Uterus (tissue), 4 donors: ENCODE measurements at places on chromosomes 1 and 21. TPM values are rescaled to one million over a fixed set of nuclear protein-coding genes. Genes with fewer than 3 reads are reported as not detected.

DNA sequence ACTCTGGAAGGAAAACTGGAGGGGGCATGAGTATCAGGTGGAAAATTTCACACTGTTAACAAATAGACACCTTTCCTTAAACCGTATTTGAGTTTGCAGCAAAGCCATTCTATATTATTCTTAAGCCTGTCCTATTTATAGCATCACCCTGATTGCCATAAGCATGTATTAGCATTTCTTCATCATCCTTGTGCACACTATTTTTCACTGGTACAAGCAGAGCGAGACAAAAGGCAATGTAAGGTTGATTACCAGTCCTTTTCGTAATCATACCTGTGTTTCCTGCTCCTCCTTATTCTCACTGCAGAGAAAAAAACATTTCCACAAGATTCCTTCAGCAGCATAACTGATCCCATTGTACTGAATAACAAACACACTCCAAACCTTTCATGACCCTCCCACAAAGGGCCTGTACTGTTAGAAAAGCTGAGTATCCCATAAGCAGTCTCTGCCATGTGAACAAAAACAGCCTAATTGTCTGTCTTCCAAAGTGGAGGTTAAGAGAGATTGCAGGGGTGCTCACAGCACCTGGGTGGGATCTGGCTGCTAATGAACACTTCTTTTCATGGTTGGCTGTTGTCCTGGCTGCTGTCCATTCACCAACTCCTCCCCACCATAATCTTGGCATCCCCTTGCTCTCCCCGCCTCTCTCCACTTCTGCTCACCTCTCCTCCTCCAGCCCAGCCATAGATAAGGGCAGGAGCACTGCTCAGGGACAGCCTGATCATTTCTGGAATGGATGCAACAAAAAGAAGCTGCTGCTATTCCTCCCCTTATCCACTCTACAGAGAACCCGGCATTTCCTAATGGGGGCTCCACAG is 30.4 kb downstream of the VTCN1 start:
- H3K4me3 ChIP-seq, result no peak overlapping the region
- DNase-seq, result peak; percentile 19
- H3K27ac ChIP-seq, result no peak overlapping the region
- H3K36me3 ChIP-seq, result no peaks in the 10 kb centered on the region
- no peaks in the 10 kb centered on the region for H3K4me1 ChIP-seq

- H3K27me3 ChIP-seq, result no peaks in the 10 kb centered on the region
- H3K36me3 ChIP-seq, result no peaks in the 10 kb centered on the region
- no peak overlapping the region for H3K4me3 ChIP-seq
- H3K27ac ChIP-seq, result no peak overlapping the region
Measured at GRCh38 chr1:62391369-62391971, 45.4 kb upstream of the USP1 start.

DNA sequence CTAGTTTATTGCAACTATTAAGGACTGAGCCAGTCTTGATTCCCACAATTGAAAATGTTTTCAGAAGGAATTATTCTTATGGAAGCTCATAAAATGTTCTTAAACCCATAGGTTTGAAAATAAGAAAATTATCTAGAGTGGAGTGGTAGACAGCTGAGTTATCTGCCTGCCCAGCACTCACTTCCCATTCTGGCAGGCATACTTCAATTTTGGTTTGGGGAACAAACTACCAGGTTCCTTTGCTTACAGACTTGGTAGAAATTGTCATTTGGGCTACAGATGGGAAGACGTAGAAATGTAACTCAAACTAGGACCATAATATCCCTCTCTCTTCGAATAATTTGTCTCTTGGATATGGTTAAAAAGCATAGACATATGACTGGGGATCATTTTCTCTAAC is 18.4 kb downstream of the JUN start:
- H3K4me3 ChIP-seq, result no peak overlapping the region
- DNase-seq, result no peak
- H3K4me1 ChIP-seq, result no peaks in the 10 kb centered on the region
- no peaks in the 10 kb centered on the region for H3K36me3 ChIP-seq
- no peaks in the 10 kb centered on the region for H3K27me3 ChIP-seq

DNA sequence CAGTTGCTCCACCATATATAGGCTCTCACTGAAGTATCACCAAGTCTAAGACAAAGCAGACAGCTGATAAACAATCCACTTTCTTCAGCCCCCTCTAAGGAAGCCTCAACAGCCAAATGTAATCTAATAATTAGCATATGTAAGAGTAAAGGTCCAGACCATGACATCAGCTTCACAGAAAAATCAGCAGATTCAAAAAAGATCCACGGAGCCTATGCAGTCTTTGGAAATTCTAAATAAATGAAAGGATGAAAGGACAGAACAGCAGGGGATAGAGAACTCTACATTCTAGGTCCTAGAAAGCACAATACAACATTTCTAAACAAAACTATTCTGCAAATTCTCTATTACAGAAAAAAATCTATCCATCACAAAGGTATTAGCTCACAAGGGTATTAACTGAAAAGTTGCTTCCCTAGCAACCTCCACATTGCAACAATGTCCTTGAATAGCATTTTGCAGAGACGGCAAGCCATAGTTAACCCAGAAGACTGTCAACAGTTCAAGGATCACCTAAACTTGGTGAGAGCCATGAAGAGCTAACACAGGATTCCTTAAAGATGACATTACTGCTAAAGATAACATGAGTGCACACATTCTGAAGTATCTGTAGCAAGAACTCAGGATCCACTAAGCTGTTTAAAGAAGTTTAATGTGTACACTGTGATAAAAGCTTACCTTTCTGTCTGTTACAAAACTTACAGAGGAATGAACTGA is 74.3 kb downstream of the SIPA1L2 start:
- H3K36me3 ChIP-seq, result no peaks in the 10 kb centered on the region
- no peak for DNase-seq
- H3K4me3 ChIP-seq, result no peak overlapping the region
- H3K27me3 ChIP-seq, result no peaks in the 10 kb centered on the region

GRCh38 chr1:17531343-17531681 is 8.2 kb upstream of the ARHGEF10L start:
- H3K4me1 ChIP-seq, result no peaks in the 10 kb centered on the region
- H3K36me3 ChIP-seq, result no peaks in the 10 kb centered on the region
- H3K4me3 ChIP-seq, result no peak overlapping the region

DNA sequence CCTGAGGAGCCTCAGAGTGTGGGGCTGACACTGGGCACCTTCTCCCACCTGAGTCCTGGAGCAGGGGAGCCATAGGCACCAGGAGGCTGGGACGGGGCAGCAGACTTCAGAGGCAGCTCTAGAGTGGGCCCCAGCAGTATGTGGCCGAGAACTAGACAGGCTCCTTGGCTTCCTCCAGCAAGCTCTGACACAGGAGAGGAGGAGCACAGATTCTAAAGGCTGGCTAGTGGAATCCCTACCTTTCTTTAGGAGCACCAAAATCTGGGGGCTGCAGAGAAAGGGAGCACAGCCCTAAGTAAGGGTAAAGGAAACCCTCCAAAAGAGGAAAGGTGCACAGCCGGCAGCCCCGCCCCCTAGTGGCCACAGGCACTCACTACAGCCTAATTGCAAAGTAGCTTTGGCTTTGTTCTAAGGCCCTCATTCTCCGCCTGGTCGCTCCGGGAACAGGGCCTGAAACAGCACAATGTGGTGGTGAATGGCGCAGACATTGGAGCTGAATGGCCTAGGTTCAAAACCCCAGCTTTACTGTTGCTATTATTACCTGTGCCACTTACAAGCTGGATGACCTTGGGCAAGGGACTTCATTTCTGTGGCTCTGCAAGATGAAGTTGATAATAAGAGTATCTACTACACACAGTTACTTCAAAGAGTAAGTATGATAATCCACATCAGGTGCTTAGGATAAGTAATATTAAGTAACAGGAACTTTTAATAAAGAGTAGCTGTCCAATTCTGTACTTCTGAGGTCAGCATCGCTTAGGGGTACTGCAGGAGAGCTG is 8.8 kb upstream of the GUCA2A start:
- no peaks in the 10 kb centered on the region for H3K27me3 ChIP-seq
- H3K4me3 ChIP-seq, result no peak overlapping the region
- no peaks in the 10 kb centered on the region for H3K4me1 ChIP-seq
- DNase-seq, result peak; percentile 51
- H3K27ac ChIP-seq, result no peak overlapping the region

GRCh38 chr21:45592208-45592619 is 50.0 kb upstream of the SLC19A1 start:
- no peak for DNase-seq
- H3K4me3 ChIP-seq, result no peak overlapping the region
- H3K4me1 ChIP-seq, result no peaks in the 10 kb centered on the region
- no peaks in the 10 kb centered on the region for H3K27me3 ChIP-seq
- no peak overlapping the region for H3K27ac ChIP-seq

The ADGRB2 gene
- not detected for total RNA-seq

DNA sequence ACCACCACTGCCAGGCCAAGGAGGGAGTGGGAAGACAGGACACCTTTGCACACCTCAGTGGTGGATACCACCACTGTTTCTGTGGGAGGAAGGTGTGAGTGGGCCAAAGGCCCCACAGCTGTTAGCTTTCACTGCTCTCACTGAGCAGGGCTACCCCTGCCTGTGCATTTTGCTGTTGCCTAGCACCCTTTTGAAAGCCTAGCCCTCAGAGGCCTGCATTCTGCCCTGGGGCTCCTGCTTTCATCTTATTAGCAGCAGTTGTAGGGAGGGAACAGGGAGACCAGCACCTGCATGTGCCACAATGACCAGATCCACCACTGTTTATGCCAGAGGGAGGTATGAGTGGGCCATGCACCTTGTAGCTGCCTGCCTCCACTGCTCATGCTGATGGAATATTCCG is 110.9 kb upstream of the C21orf91 start:
- H3K27me3 ChIP-seq, result no peaks in the 10 kb centered on the region
- no peak overlapping the region for H3K4me3 ChIP-seq
- no peaks in the 10 kb centered on the region for H3K36me3 ChIP-seq
- DNase-seq, result no peak
- no peak overlapping the region for H3K27ac ChIP-seq

GRCh38 chr1:9079988-9080704 is 10.7 kb upstream of the SLC2A5 start:
- no peak overlapping the region for H3K4me3 ChIP-seq
- no peaks in the 10 kb centered on the region for H3K27me3 ChIP-seq
- DNase-seq, result no peak
- no peak overlapping the region for H3K27ac ChIP-seq
- H3K4me1 ChIP-seq, result no peaks in the 10 kb centered on the region
- H3K36me3 ChIP-seq, result no peaks in the 10 kb centered on the region

DNA sequence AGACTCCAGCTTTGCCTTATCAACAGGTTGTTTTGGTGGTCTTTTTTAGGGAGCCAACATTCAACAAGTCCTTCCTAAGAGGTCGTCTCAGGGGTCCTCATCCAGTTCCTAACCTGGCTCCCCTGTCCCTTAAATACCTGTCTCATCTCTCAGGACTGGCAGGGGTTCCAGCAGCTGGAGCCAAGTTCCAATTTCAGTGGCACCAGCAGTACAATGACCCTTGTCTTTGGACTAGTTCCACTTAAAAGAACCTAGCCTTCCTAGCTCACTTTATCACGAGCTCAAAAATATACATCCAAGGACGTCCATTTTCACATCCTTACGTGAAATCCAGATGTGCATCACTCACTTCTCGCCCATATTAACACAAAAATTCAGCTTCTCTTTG is 18.7 kb upstream of the TRAF3IP3 start:
- H3K27ac ChIP-seq, result no peak overlapping the region
- no peaks in the 10 kb centered on the region for H3K36me3 ChIP-seq
- H3K4me1 ChIP-seq, result no peaks in the 10 kb centered on the region
- H3K27me3 ChIP-seq, result no peaks in the 10 kb centered on the region
- no peak for DNase-seq
- H3K4me3 ChIP-seq, result no peak overlapping the region

The BATF3 gene
- total RNA-seq, result 3.0 TPM

GRCh38 chr1:167839009-167839408 is 74.9 kb downstream of the ADCY10 start:
- no peak overlapping the region for H3K4me3 ChIP-seq
- no peak for DNase-seq
- H3K4me1 ChIP-seq, result no peaks in the 10 kb centered on the region
- no peaks in the 10 kb centered on the region for H3K27me3 ChIP-seq
- no peak overlapping the region for H3K27ac ChIP-seq

DNA sequence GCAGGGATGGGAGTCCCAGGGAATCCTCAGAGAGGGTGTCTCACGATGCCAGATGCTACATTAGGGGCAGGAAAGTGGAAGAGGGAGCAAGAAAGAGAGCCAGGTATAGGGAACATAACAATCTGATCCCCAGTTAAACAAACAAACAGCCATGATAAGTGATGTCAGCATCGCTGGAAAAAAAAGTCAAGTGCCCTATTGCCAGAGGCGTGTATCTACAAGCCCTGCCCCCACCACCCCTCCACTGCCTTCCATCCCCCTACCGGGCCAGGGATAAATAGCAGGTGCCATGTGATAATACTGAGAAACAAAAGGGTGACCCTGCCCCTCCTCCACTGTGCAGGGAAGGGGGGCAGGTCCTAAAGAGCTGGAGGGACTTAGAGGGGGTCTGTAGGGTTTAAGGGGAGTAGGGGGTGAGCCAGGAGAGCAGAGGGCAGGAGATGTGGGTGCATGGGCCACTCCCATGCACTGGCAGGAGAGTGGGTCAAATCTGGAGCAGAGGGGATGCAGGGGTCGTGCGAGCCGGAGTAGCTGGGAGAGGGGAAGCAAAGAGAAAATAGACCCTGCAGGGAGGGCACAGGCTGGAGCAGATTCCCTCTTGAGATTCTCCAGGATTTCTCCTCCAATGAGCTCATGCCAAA is 3.4 kb downstream of the SLC26A9 start:
- no peak overlapping the region for H3K27ac ChIP-seq
- no peaks in the 10 kb centered on the region for H3K36me3 ChIP-seq
- DNase-seq, result no peak
- H3K27me3 ChIP-seq, result peaks cover 4% of the 10 kb centered on the region

- no peaks in the 10 kb centered on the region for H3K4me1 ChIP-seq
- no peak overlapping the region for H3K4me3 ChIP-seq
- no peak overlapping the region for H3K27ac ChIP-seq
- H3K36me3 ChIP-seq, result no peaks in the 10 kb centered on the region
- no peaks in the 10 kb centered on the region for H3K27me3 ChIP-seq
- no peak for DNase-seq
Measured at GRCh38 chr1:170800812-170801211, 134.5 kb upstream of the MROH9 start.

DNA sequence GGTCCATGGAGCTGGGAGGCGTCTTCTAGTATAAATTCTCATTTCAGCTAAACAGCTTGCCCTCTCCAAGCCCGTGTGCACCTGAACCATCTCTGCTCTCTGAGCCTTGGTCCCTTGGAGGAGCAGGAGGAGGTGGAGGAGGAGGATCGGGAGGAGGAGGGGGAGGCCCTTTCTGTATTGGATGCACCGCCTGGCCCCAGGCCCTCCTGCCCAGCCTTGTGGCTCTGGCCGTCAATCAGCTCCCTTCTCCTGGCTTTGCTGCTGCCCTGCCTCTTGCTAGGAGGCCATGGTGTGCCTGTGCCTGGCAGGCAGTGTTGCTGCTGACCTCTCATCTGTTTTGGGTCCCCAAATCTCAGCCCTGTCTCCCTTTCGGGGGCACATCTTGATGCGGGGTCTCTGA is 9.0 kb downstream of the COL18A1 start:
- no peak overlapping the region for H3K4me3 ChIP-seq
- no peak for DNase-seq
- H3K36me3 ChIP-seq, result no peaks in the 10 kb centered on the region
- no peak overlapping the region for H3K27ac ChIP-seq
- H3K27me3 ChIP-seq, result no peaks in the 10 kb centered on the region
- H3K4me1 ChIP-seq, result no peaks in the 10 kb centered on the region

GRCh38 chr1:63189677-63190076 is 132.7 kb upstream of the FOXD3 start:
- no peak overlapping the region for H3K27ac ChIP-seq
- DNase-seq, result no peak
- H3K4me1 ChIP-seq, result no peaks in the 10 kb centered on the region
- no peak overlapping the region for H3K4me3 ChIP-seq
- H3K27me3 ChIP-seq, result no peaks in the 10 kb centered on the region

The RGS5 gene
- 37.1 TPM for total RNA-seq
